NCI-H2081 (cell line): ENCODE measurements at places on chromosomes 16 and 17.

GRCh38 chr16:80045861-80046260 lies 445.3 kb upstream of the MAF start:
- no peak for DNase-seq

- DNase-seq, result no peak
These were observed 115.1 kb downstream of the ABCA8 start for GRCh38 chr17:68840073-68840472.

DNA sequence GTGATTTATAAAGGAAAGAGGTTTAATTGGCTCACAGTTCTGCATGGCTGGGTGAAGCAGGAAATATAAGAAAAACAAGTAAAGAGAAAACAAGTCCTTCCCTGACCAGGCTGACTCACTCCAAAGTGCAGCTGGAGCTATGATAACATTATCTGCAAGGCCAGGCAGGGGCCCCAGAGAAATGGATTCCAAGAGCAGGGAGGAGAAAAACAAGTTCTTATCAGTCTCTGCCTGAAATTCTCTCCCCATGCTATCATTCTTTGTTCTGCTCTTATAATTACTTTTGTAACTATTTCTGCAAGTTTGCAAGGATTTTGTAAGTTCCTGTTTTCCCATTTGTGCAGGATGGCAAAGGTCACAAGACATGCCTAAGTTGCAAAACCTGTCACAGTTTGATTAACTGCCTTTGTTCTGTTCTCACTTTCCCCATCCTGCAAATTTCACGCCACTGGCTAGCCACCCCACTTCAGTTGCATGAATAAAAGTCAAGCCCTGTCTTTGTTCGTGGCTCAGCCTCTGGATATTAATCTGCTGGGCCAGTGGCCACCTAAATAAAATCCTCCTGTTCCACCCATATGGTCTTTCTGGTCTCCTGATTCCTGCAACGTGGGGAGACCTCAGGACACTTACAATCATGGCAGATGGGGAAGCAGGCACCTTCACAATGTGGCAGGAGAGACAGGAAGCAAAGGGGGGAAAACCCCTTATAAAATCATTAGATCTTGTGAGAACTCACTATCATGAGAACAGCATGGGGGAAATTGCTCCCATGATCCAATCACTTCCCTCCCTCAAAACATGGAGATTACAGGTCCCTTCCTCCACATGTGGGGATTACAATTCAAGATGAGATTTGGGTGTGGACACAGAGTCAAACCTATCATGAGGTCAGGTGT lies 13.1 kb downstream of the ABCA9 start:
- DNase-seq, result no peak

- no peak for DNase-seq
These were observed 25.3 kb upstream of the SEC14L1 start for GRCh38 chr17:77115510-77115909.

DNA sequence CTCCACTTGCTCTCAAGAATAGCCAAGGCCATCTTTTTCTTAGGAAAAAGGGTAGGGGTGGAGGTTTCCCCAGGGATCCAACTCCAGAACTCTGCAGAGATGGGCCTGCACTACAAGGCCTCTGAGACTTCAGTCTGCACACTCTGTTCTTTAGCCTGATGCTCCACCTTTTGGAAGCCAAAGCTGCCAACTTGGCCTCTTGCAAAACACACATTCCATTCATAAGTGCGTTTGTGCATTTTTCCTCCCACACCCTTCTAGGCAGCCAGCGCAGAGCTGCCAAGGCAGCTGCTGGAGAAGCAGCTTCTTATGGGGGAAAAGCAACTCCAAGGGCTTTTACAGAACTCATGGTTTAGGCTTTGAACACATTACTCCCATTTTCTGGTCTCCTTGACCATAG lies 45.3 kb downstream of the REXO5 start:
- no peak for DNase-seq

DNA sequence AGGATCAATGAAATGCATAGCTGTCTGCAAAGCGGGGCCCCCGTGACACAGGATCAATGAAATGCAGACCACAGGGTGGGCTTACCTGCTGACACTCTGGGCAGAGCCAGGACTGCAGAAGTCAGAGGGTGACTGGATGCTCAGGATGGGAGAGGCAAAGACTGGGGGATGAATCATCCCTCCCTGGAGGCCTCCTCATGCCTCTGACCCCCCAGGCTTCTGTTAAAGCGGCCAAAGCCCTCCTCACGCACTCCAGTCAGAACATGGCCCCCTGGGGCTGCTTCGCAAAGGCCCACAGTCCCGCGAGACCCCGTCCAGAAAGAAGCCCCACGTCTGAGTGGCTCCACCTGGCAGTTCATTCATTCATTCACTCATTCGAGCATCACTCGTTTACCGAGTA lies 38.4 kb upstream of the FOXF1 start:
- DNase-seq, result no peak

DNA sequence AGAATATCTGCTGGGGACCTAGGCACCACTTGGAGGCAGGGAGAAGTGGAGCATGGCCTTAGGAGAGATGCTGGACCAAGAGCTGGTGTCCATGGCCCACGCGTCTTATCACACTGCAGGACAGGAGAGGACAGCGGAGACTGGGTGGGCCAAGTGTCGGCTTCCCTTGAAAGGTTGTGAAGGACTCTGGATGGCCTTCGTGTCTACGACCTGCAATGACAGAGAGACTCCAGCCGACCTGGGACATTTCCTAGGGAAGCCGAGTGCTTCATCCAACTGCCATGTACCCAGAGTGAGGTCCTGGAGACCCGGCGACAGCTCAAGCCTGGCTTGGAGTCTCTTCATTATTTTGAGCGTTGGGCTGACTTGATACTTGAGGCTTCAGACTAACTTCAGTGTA lies 20.5 kb downstream of the C1QTNF1 start:
- no peak for DNase-seq

DNA sequence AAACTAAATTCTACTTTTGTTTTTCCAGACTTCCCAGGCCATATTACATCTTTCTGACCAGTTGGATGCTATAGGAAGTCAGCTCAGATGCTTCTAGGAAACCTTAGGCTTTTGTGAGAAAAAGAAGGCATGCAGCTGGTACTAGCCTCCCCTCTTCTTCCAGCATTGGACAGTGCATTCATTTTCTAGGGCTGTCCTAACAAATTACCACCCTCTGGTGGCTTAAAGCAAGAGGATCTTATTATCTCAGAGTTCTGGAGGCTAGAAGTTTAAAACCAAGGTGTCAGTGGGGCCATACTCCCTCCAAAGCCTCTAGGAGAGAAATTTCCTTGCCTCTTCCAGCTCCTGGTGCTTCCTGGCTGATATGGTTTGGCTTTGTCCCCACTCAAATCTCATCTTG lies 467.8 kb downstream of the SLC39A11 start:
- DNase-seq, result no peak

- no peak for DNase-seq
These were observed 10.0 kb downstream of the ZNF594 start for GRCh38 chr17:5181509-5182305.

- peak; percentile 58 for DNase-seq
These were observed 14.0 kb downstream of the FMNL1 start for GRCh38 chr17:45235416-45236281.

DNA sequence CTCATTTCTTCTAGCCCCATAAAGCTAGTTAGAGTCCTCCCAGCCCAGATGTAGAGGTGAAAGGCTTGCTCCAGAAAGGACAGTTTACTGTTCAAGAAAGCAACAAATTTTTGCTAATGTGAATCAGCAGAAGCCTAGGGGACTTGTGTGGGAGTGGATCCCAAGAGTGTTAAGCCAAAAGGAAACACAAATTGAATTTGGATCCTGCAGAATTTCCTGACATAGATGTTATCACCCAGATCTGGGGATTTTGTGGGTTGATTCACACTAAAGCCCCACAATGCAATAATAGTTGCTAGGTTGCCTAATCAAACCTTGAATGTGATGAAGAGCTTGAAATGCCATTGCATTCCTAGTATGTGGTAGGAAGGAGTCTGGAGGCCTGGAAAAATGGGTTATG lies 135.2 kb upstream of the HS3ST3A1 start:
- no peak for DNase-seq

DNA sequence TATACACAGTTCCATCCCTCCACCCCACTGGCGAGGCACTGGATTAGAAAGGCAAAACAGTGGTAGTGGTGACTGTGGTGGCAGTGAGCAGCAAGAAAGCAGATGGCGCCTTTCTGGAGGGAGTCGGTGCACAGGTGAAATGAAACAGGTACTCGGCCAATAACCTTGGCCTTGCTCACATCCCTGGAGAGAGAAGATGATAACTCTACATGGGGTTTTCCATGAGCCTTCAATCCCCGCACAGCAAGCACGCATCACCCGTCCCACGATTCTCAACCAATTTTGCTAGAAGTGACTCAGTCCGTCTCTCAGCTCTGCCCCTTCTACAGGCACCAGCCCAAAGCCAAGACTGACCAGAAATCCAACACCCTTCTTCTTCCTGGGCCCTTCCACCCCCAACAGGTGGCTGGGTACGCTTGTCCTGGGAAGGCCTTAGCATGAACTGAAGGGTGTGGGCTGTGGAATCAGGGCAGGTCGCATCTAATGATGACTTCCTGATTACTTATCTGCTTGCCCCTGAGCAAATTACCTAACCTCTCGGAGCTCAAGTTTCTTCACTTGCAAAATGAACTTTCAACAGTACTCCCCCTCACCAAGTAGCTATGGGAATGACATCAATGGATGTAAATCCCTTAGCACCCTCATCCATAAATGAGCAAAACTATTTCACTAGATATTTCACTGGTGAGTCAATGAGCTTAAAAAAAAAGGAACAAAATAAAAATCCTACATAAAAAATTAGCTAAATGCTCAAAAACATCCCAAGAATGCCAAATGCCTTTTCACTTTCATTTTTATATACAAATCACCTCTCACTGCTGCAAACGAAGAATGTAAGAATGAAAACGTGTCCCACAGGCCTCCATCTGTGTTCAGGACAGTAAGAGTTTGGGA lies 18.0 kb downstream of the XPO6 start:
- no peak for DNase-seq

- DNase-seq, result no peak
These were observed 179.3 kb upstream of the CIBAR2 start for GRCh38 chr16:85291302-85292148.

GRCh38 chr17:80695979-80696378 lies 151.3 kb downstream of the RPTOR start:
- DNase-seq, result no peak

DNA sequence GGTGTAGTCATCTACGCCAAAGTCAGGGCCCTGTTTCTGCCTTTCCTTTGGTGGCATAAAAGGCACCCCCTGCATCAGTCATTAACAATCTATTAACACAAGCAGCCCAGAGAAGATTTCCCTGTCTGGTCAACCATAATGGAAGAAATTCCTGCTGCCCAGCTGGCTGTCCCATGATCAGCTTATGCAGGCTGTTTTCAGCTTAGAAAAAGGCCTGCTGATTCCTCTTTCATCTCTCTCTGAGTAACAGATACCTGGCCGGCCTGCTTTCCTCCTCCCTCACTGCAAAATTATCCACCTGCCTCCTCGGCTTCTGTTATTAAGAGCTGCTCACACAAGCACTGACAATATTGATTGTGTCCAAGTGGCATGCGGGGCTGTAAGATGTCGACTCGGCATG lies 70.3 kb upstream of the MMP2 start:
- DNase-seq, result no peak

DNA sequence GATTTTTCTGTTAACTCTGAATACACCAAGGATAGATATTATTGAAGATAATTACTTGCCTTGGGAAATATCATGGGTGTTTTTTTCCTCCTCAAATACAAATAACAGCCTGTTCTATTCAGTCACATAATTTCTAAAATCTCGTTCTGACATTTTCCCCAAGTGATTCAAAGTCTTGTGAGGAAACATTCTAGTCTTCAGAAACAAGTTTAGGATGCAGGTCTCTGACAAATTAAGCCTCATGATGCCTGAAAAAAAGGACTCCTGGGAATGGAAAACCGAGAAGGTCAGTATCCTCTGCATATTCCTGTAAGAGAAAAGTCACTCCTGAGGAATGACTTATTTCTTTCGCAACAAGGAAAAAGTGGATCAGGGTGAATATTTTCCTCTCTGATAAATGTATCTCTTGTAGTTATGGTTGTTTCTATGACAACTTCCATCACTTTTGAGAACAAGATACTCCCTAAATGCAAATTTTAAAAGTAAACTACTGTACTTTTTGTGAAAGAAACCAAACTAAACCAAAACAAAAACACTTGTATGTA lies 384.6 kb downstream of the CNTNAP4 start:
- DNase-seq, result no peak

GRCh38 chr16:30937692-30938091 lies 11.2 kb upstream of the ORAI3 start:
- no peak for DNase-seq

- DNase-seq, result no peak
These were observed 26.9 kb downstream of the TNS4 start for GRCh38 chr17:40474419-40475002.

DNA sequence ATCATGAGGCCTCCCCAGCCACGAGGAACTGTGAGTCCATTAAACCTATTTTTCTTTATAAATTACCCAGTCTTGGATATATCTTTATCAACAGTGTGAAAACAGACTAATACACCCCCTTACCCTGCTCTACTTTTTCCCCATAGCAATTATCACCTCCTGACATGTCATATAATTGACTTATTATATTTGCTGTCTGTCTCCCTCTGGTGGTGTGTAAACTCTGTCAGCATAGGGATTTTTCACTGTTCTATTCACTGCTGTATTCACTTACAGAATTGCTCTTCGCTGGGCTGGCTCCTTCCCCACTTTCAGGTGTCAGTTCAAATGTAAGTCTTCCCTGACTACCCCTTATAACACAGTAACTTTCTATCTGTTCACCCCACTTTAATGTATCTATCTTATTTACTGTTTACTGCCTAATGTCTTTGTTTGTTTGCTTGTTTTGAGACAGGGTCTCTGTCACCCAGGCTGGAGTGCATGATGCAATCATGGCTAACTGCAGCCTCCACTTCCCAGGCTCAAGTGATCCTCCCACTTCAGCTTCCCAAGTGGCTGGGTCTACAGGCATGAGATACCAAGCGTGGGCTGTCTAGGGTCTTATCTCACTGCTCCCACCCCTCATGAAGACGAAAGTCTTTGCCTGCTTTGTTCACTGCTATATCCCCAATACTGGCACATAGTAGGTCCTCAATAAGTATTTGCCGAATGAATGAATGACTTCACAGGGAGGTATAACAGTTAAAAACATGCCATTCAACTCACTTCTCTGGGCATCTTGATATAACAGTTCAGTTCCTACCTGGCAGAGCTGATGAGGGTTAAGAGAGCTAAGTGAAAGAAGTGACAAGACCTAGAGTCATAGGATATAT lies 52.4 kb upstream of the CDH3 start:
- peak; percentile 1 for DNase-seq

DNA sequence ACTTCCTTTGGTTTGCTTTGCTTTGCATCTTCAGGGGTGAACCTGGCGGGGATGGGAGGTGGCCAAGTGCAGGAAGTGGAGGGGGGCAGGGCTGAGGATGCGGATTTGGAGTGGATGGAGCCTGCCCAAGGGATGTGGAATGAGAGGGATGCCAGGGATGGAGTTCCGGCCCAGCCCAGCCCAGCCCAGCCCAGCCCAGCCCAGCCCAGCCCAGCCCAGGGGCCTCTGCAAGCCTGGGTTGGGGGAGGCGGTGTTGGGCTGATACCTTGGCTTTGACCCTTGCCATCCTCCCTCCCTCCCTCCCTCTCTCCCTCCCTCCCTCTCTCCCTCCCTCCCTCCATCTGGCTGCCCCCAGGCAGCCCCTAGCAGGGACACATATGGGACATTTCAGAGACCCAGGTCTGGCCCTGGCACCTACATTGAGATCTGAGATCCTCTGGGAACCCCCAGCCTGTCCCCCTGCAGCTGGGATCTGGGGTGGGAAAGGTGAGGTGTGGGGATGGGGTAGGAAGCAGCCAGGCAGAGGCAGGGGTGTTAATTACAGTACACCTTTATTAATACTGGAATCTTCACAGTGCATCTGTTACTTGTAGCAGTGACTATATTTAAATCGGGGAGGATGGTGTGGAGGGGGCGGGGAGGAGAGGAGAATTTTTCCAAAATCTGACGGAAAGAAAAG lies 14.5 kb downstream of the IL34 start:
- no peak for DNase-seq

- no peak for DNase-seq
These were observed 12.9 kb upstream of the MAP2K3 start for GRCh38 chr17:21271454-21272183.
